Gastrocnemius medialis (tissue), 4 donors: ENCODE measurements at places on chromosomes 7 and 10. TPM values are rescaled to one million over a fixed set of nuclear protein-coding genes. Genes with fewer than 3 reads are reported as not detected.

DNA sequence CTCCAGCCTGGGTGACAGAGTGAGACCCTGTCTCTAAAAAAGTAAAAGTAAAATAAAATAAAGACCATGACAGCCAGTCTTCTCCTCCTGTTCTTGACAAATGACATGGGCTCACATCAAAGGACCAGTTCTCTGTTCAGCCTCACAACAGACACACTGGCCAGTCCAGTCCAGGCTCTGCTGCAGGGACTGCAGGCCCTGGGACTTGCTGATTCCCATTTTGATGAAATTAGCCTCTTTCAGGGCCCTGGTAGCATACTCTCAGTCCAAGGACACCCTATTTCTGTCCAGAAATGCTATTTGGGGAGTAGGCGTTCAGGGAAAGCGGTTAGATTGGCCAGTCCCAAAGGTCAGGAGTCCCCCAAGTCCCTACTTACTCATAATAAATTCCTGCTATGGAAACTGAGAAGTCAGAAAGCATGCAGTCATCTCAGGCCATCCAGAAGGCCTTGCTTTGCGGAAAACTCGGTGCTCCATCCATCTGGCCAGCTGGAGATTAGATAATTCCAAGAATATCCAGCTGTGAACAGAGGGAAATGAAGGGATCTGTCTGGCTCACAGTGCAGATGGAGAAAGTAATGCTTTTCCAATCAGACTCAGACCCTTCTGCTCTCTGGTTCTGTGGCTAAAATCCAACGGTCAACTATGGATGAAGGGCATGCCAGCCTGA is 74.4 kb downstream of the RAB11FIP2 start:
- no peak overlapping the region for H3K4me3 ChIP-seq
- no peaks in the 10 kb centered on the region for H3K4me1 ChIP-seq
- no peak overlapping the region for H3K27ac ChIP-seq
- no peak for DNase-seq
- no peaks in the 10 kb centered on the region for H3K27me3 ChIP-seq

GRCh38 chr10:33716501-33717267 is 382.2 kb upstream of the NRP1 start:
- H3K27ac ChIP-seq: no peak overlapping the region
- H3K4me1 ChIP-seq: no peaks in the 10 kb centered on the region
- H3K36me3 ChIP-seq: no peaks in the 10 kb centered on the region
- H3K27me3 ChIP-seq: no peaks in the 10 kb centered on the region
- DNase-seq: no peak
- H3K4me3 ChIP-seq: no peak overlapping the region

- H3K4me1 ChIP-seq: no peaks in the 10 kb centered on the region
- no peak for DNase-seq
- H3K36me3 ChIP-seq: peaks cover 37% of the 10 kb centered on the region
- H3K27ac ChIP-seq: no peak overlapping the region
- no peaks in the 10 kb centered on the region for H3K27me3 ChIP-seq
Measured at GRCh38 chr10:27230022-27230421, 10.6 kb downstream of the ACBD5 start.

- DNase-seq: no peak
- no peak overlapping the region for H3K4me3 ChIP-seq
- H3K27me3 ChIP-seq: no peaks in the 10 kb centered on the region
- no peak overlapping the region for H3K27ac ChIP-seq
- H3K36me3 ChIP-seq: no peaks in the 10 kb centered on the region
Measured at GRCh38 chr7:114148779-114149178, 230.0 kb upstream of the PPP1R3A start.

DNA sequence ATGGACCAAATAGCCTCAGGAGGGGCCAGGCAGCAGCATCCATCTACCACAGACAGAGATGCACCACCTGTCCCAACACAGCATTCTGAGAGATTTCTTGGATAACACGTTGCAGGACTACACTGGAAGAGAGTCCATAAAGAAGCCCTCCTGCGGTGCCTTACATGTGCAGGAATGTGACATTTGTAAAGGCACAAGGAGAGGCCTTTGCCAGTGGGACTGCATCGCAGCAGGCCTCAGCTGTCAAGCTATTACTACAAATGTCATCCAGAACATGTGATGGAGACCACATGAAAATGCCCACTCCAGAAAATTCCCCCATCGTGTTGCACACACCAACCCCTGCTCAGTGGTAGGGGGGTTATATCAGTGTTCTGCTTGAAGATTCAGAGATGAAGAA is 77.4 kb downstream of the ATXN7L1 start:
- no peaks in the 10 kb centered on the region for H3K4me1 ChIP-seq
- no peak overlapping the region for H3K4me3 ChIP-seq
- no peak for DNase-seq
- no peaks in the 10 kb centered on the region for H3K27me3 ChIP-seq

DNA sequence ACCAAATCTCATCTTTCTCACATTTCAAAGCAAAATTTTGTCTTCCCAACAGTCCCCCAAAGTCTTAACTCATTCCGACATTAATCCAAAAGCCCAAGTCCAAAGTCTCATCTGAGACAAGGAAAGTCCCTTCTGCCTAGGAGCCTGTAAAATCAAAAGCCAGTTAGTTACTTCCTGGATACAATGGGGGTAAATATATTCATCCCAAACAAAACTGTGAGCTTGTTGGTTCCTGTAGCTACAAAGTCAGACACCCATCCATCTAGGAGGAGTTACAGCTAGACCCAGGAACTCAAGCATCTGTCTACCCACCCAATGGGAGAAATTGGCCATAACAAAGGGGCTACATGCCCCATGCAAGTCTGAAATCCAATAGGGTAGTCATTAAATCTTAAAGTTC is 51.9 kb downstream of the MTURN start:
- H3K4me1 ChIP-seq: peaks cover 25% of the 10 kb centered on the region
- DNase-seq: no peak
- no peaks in the 10 kb centered on the region for H3K36me3 ChIP-seq
- no peak overlapping the region for H3K4me3 ChIP-seq
- no peak overlapping the region for H3K27ac ChIP-seq

GRCh38 chr7:26143298-26144048 is 8.5 kb upstream of the NFE2L3 start:
- H3K4me1 ChIP-seq: no peaks in the 10 kb centered on the region
- no peaks in the 10 kb centered on the region for H3K36me3 ChIP-seq
- H3K27me3 ChIP-seq: no peaks in the 10 kb centered on the region
- no peak overlapping the region for H3K4me3 ChIP-seq
- DNase-seq: no peak

LRMDA gene
- 0.80 TPM for total RNA-seq

FAM237B gene
- not detected for total RNA-seq

ZNF775 gene
- 3.1 TPM for total RNA-seq

AKR1C1 gene
- 210 TPM for total RNA-seq
